Umbilical cord (tissue), 2 donors: ENCODE measurements at places on chromosomes 1 and 21.

GRCh38 chr1:41673378-41673777 lies 188.9 kb upstream of the EDN2 start:
- peak; percentile 61 for DNase-seq

DNA sequence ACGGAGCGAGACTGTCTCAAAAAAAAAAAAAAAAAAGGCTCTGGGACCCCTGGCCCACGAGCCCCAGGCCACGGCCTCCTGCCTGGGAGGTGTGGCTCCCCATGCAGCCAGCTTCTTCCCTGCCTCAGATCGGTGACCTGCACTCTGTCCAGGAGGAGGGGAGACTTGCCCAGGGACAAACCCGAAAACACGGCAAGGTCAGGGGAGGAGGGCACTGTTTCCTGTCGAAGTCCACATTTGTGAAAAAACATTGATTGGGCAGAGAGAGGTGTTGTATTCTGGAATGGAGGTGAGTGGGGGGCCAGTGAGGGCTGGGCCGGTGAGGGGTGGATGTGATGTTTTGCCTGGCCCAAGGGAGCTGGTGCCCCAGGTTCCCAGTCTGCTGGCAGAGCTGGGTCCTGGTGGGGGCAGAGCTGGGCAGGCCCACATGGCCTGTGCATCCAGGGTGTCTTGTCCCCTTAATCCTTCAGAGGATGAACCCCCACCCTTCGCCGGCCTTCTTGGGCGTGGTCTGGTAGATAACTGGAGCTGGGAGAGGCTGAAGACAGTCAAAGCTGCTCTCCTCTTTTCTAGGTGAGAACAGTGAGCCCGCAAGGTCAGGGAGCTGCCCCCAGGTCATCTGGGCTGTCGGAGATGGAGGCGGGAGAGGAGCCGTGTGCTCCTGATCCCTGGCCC lies 12.4 kb upstream of the FAAP20 start:
- DNase-seq: peak; percentile 66

GRCh38 chr1:184811439-184812111 lies 56.9 kb upstream of the EDEM3 start:
- DNase-seq: no peak

DNA sequence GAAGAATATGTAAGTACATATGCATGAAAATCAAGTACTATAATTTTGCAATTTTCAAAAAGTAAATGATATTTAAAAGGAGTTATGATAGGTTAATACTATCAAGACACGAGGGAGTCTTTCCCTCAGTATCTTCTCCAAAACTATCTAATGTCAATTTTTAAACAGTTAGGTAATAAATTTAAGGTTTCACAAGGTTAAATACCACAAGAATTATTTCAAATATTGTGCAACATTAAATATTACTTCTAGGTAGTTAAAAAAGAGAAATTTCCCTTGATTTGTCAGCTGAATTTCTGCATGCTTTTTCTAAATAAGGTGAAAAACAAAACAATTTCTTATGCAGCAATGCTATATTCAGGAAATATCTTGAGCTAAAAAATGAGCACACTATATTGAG lies 3.5 kb downstream of the CFHR5 start:
- DNase-seq: no peak
